ENCODE measurements at places on chromosomes 7 and 10.

- no peak for DNase-seq
Observed at GRCh38 chr7:47264021-47264651, 317.8 kb downstream of the TNS3 start.

DNA sequence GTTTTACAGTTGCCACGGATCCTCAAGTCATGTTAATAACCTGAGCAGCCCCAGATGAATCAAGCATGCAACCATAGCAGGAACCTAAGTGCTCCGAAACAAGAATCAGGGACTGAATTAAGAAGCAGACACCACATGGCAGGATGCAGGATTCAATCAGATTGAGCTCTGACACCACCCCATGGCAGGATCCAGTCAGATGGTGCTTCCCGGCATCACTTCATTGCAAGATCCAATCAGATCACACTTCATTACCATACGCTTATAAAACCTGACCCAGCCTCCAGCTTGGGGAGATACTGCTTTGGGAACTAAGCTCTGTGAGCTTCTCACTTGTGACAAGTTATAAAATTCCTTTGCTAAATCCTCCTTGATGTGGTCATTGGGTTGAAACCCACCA, 55.3 kb downstream of the ABCB4 start:
- DNase-seq = no peak

- DNase-seq = peak; percentile 55
Observed at GRCh38 chr10:125982260-125982948, 86.0 kb downstream of the FANK1 start.

- no peak for DNase-seq
Observed at GRCh38 chr10:58641095-58641531, 128.4 kb downstream of the BICC1 start.

- DNase-seq = no peak
Observed at GRCh38 chr7:149430192-149430591, 30.7 kb downstream of the ZNF777 start.

All from erythroblast (primary cell).